Activated B cell treated with CpG ODN at 0.5 μM for 24 hours (primary cell): ENCODE measurements at places on chromosomes 13 and 19. TPM values are rescaled to one million over a fixed set of nuclear protein-coding genes. Genes with fewer than 3 reads are reported as not detected.

Gene SMIM7
- 90.2 and 110 TPM in 2 replicates for total RNA-seq

Gene NKPD1
- 0.11 and 0.12 TPM in 2 replicates for total RNA-seq

Gene ZNF211
- total RNA-seq: 22.0 and 26.0 TPM in 2 replicates

Gene SHISA7
- total RNA-seq: not detected in 2 replicates

Gene PEX11G
- total RNA-seq: 0.61 and 1.0 TPM in 2 replicates

Gene GPR183
- total RNA-seq: 84.5 and 86.4 TPM in 2 replicates

Gene OR7D2
- total RNA-seq: not detected in 2 replicates

Gene TMEM272
- total RNA-seq: not detected in 2 replicates

GRCh38 chr19:2426611-2427428, 566 bp downstream of the TIMM13 start:
- H3K27me3 ChIP-seq: no peaks in the 10 kb centered on the region
- DNase-seq: no peak
- H3K4me1 ChIP-seq: peaks cover 21% of the 10 kb centered on the region
- peak overlapping the region; percentile 95 for H3K27ac ChIP-seq
- H3K4me3 ChIP-seq: peak overlapping the region; percentile 90

DNA sequence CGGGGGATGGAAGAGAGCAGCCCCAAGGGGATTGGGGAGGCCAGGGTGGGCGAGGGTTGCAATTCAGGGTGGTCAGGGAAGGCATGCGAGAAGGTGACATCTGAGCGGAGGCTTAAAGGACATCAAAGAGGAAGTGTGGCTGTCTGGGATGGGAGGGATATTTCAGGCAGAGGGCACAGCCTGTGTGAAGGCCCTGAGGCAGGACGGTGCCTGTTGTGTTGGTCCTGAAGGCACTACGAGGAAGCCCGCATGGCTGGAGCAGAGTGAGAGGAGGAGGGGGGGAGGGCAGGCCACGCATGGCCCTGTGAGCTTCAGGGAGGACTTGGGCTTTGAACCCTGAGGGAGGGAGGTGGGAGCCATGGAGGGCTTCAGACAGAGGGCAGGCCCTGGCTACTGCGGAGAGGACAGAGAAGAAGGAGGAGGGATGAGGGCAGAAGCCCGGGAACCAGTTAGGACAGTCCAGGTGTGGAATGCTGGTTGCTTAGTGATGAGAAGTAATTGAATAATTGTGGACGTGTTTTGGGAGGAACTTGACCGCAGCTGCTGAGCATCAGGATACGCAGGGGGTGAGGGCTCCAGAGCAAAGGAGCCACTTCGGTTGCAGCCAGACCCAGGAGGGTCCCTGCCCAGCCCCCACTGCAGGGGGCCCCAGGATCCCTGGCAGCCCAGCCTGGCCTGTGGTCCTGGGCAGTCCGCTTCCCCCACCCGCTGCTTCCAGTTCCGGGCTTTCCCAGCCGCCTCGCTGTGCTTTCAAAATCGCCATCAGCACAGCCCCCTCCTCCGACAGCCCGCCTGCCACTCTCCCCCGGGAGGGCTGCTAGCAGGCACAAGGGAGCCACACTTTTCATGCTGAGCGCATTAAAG, 6.2 kb downstream of the TLE6 start:
- peak overlapping the region; percentile 29 for H3K4me3 ChIP-seq
- no peak overlapping the region for H3K27ac ChIP-seq
- peaks cover 14% of the 10 kb centered on the region for H3K27me3 ChIP-seq
- H3K4me1 ChIP-seq: peaks cover 17% of the 10 kb centered on the region
- H3K36me3 ChIP-seq: no peaks in the 10 kb centered on the region

DNA sequence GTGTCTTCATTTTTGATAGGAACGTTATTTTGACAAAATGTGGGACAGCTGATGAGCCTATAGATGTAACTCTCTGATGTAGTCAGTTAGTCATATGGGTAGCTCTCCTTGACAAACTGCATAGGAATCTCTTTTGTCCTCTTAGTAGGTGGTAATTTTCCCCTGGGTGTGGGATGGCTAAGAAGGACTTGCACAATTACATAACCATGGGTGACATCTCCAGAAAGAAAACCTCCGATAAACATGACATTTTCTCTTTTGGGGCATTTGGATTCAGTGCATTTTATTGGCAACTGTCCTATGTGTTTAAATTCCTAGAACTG, 41.8 kb downstream of the IGFL3 start:
- no peak for DNase-seq
- no peaks in the 10 kb centered on the region for H3K4me1 ChIP-seq
- peaks cover 51% of the 10 kb centered on the region for H3K27me3 ChIP-seq
- no peak overlapping the region for H3K27ac ChIP-seq

- H3K4me1 ChIP-seq: no peaks in the 10 kb centered on the region
- no peak overlapping the region for H3K27ac ChIP-seq
- H3K27me3 ChIP-seq: no peaks in the 10 kb centered on the region
- H3K36me3 ChIP-seq: no peaks in the 10 kb centered on the region
- no peak overlapping the region for H3K4me3 ChIP-seq
These were observed 315.7 kb downstream of the KCTD12 start for GRCh38 chr13:76570510-76570971.

DNA sequence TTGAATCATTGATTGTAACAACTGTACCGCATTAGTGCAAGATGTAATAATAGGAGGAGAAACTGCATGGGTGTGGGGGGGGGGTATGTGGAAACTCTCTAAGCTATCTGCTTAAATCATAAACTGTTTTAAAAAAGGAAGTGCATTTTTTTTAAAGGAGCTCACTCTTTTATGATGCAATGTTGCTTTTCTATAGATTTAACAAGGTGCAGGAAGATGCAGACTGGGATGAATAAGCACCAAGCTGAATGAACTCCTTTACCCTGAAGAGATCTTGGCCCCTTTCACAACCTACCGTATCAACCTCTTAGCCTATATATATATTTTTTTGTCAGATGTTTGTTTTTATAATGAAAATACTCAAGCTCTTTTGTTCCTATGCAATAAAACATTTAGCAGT, 95.9 kb downstream of the AKAP11 start:
- H3K27ac ChIP-seq: no peak overlapping the region
- no peaks in the 10 kb centered on the region for H3K27me3 ChIP-seq
- DNase-seq: no peak
- H3K4me1 ChIP-seq: peaks cover 15% of the 10 kb centered on the region
- no peak overlapping the region for H3K4me3 ChIP-seq
- no peaks in the 10 kb centered on the region for H3K36me3 ChIP-seq

DNA sequence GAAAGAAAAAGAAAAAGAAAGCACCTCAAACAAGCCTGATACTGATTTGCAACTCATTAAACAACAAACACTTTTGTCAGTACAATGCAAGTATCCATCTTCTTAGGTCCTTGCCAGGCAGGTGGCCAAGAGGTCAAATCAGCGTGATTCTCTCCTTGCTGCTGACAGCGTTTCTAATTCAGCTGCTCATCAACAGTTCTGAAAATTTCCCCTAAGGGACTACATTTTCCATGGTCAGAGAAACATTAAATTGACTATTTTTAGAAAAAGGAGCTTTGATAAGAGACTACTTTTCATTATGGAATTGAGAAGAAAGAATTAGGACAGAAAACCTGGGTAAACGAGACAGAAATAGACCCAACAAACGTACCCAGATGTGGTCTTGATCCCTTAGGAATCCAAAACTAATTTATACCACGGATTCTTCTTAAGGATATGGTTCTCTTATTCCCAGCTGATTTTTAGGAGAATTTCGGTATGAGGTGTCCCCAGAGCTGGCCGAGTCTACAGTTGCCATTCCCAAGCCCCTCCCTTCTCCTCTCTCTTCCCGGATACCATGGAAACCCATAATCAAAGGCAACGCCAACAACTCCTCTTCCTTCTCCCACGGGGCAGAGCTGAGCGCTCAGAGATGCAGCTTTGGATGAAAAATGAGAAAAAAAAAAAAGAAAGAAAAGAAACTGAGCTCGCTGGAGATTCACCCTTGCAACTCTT, 29.5 kb upstream of the CEBPG start:
- peaks cover 51% of the 10 kb centered on the region for H3K27me3 ChIP-seq
- H3K36me3 ChIP-seq: no peaks in the 10 kb centered on the region
- H3K4me3 ChIP-seq: no peak overlapping the region

- H3K4me1 ChIP-seq: peaks cover 14% of the 10 kb centered on the region
- H3K36me3 ChIP-seq: peaks cover 26% of the 10 kb centered on the region
- peak overlapping the region; percentile 93 for H3K27ac ChIP-seq
These were observed 843 bp downstream of the ZNF610 start for GRCh38 chr19:52336791-52337381.

DNA sequence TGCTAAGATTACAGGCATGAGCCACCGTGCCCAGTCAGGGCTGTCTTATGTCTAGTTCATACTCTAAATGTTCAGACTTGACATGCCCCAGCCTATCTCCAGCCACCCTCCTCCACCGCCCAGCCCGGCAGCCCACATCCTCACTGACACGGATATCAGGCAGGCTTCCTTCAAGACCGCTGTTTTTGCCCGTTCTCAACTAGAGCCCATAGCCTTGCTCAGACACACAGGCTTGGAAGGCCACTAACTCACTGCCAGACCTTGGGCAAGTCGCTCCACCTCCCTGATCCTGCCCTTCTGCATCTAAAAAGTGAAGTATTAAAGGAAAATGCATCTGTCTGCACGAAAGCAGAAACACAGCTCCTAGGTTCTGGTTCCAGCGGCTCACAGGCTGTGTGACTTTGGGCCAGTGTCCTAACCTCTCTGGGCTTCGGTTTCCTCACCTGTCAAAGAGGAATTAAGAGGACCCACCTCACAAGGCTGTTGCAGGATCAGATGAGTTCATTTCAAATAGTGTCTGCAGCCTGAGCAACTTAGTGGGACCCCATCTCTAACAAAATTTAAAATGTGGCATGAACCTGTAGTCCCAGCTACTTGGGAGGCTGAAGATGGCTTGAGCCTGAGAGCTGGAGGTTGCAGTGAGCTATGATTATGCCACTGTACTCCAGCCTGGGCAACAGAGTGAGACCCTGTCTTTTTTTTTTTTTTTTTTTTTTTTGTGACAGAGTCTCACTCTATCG, 14.5 kb upstream of the CERS4 start:
- H3K36me3 ChIP-seq: no peaks in the 10 kb centered on the region
- H3K27me3 ChIP-seq: no peaks in the 10 kb centered on the region
- H3K4me1 ChIP-seq: peaks cover 65% of the 10 kb centered on the region
- H3K4me3 ChIP-seq: peak overlapping the region; percentile 80

GRCh38 chr19:48874303-48875135, 2.3 kb downstream of the PPP1R15A start:
- peak overlapping the region; percentile 100 for H3K27ac ChIP-seq
- H3K27me3 ChIP-seq: no peaks in the 10 kb centered on the region
- H3K4me1 ChIP-seq: peaks cover 51% of the 10 kb centered on the region
- DNase-seq: peak; percentile 41
- H3K36me3 ChIP-seq: peaks cover 65% of the 10 kb centered on the region

DNA sequence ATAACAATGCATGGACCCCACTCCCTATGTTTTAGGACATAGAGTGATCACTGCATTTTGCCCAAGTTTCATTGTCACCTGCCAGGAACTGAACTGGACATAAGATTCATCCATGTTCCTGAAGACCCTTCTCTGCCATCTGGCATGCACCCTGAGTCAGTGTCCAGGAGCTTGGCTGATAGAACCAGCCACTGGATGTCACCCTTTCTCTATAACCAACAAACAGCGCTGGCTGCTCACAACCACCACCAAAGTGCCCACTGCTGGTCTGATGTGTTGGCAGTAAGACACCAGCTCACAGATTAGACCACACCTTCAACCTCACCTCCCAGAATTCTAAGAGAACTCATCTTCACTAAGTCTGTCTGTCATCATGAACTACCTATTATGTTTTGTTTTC, 333.4 kb downstream of the ITGBL1 start:
- no peaks in the 10 kb centered on the region for H3K36me3 ChIP-seq
- H3K27me3 ChIP-seq: peaks cover 3% of the 10 kb centered on the region
- no peaks in the 10 kb centered on the region for H3K4me1 ChIP-seq

GRCh38 chr19:30788105-30788765, 416.1 kb downstream of the ZNF536 start:
- H3K4me1 ChIP-seq: no peaks in the 10 kb centered on the region
- H3K27ac ChIP-seq: no peak overlapping the region
- no peak for DNase-seq
- H3K36me3 ChIP-seq: no peaks in the 10 kb centered on the region
- no peaks in the 10 kb centered on the region for H3K27me3 ChIP-seq

- H3K4me1 ChIP-seq: no peaks in the 10 kb centered on the region
- no peaks in the 10 kb centered on the region for H3K27me3 ChIP-seq
- DNase-seq: no peak
- no peak overlapping the region for H3K4me3 ChIP-seq
These were observed 671.0 kb upstream of the SLITRK1 start for GRCh38 chr13:84553227-84553626.

DNA sequence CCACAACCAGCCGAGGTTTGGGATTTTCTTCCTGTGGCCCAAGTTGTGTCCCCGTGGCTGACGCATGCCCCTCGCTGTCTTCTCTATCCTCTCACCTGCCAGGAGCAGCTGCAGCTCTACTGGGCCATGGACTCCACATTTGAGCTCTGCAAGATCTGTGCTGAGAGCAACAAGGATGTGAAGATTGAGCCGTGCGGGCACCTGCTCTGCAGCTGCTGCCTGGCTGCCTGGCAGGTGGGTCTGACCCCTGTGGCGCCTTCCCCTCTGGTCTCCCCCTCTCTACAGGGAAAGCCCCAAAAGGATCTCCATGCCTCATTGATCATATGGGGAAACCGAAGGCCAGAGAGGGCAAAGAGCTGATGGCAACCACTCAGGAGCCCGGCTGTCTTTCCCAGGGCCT, 14.6 kb downstream of the CBLC start:
- H3K4me1 ChIP-seq: peaks cover 12% of the 10 kb centered on the region
- H3K36me3 ChIP-seq: no peaks in the 10 kb centered on the region
- H3K27me3 ChIP-seq: peaks cover 4% of the 10 kb centered on the region
- no peak for DNase-seq
- no peak overlapping the region for H3K4me3 ChIP-seq
- no peak overlapping the region for H3K27ac ChIP-seq

- DNase-seq: no peak
- no peaks in the 10 kb centered on the region for H3K36me3 ChIP-seq
- no peak overlapping the region for H3K27ac ChIP-seq
- no peak overlapping the region for H3K4me3 ChIP-seq
These were observed 120.7 kb upstream of the OBI1 start for GRCh38 chr13:78779608-78780007.

GRCh38 chr13:77811381-77811780, 107.2 kb downstream of the EDNRB start:
- peaks cover 6% of the 10 kb centered on the region for H3K27me3 ChIP-seq
- no peaks in the 10 kb centered on the region for H3K36me3 ChIP-seq
- H3K27ac ChIP-seq: no peak overlapping the region
- DNase-seq: no peak
- no peaks in the 10 kb centered on the region for H3K4me1 ChIP-seq

GRCh38 chr19:40567040-40567749, 9.5 kb upstream of the SHKBP1 start:
- no peak overlapping the region for H3K27ac ChIP-seq
- peaks cover 31% of the 10 kb centered on the region for H3K27me3 ChIP-seq
- H3K4me3 ChIP-seq: no peak overlapping the region
- H3K4me1 ChIP-seq: peaks cover 21% of the 10 kb centered on the region
- DNase-seq: no peak
